ENCODE measurements at places on chromosomes 1 and 21.

DNA sequence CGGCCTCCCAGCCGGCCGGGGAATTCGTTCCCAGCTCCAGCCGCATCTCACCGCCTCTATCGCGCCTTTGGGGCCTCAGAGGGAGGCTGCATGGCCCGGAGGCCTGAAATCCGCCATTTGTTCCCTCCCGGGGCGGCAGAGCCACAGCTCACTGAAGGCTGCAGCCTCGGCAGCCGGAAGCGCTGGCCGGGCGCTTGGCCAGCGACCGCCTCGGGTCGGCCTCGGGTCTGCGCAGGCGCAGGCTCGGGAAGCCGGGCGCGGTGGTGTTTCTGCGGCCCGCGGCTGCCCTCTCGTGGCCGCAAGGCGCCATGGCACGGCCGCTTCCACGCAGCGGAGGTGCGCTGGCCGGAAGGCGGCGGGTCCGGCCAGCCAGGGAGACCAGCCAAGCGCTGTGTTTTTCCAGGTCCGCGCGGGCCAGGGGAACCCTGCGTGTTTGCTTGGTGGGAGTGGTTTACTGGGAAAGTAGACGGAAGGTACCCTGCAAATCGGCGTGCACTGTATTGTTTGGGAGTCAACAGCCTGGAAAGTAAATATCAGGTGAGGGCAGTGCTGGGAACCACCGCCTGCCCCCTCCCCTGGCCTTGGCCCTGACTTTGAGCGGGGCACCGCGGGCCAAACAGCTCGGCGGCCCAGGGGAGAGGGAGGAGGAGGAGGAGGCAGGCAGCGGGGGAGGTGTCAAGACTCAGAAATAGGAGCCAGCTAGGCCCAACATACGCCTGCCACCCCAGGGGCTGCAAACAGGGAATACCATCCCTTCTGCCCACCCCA lies 52.7 kb upstream of the CD34 start:
- DNase-seq, result peak; percentile 41

DNA sequence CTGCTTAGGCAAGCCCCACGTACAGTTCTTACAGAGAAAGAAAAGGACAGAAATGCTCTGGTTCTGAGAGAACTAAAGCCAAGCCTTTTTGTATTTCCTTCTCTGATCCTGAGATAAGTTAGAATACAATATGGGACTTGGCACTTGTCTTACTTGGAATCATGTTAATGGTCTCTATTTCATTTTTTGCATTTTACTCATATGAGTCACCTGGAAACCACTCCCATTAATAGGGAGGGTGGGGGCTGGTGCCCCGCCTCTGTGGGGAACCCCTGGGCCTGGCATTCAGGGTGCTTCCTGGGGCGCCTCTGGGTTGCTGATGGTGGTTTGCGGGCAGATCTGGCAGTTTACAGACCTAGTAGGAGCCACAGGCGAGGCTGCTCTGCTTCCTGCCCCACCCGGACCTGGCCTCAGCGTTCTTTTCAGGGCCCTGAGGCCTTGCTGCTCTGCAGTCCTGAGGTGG lies 26.7 kb downstream of the TSPAN2 start:
- peak; percentile 88 for DNase-seq

GRCh38 chr1:88655685-88656299 lies 28.3 kb upstream of the PKN2 start:
- DNase-seq, result no peak

GRCh38 chr1:174800216-174800851 lies 199.4 kb upstream of the CACYBP start:
- DNase-seq, result no peak

- DNase-seq, result no peak
These were observed 205.6 kb downstream of the RHOU start for GRCh38 chr1:228940926-228941325.

GRCh38 chr1:1173793-1174415 lies at the start of gene TTLL10:
Gene TTLL10, plus strand, starts transcription at chr1:1173880. Its CDS starts 5,336 bp downstream, at chr1:1179216.
- peak; percentile 18 for DNase-seq

DNA sequence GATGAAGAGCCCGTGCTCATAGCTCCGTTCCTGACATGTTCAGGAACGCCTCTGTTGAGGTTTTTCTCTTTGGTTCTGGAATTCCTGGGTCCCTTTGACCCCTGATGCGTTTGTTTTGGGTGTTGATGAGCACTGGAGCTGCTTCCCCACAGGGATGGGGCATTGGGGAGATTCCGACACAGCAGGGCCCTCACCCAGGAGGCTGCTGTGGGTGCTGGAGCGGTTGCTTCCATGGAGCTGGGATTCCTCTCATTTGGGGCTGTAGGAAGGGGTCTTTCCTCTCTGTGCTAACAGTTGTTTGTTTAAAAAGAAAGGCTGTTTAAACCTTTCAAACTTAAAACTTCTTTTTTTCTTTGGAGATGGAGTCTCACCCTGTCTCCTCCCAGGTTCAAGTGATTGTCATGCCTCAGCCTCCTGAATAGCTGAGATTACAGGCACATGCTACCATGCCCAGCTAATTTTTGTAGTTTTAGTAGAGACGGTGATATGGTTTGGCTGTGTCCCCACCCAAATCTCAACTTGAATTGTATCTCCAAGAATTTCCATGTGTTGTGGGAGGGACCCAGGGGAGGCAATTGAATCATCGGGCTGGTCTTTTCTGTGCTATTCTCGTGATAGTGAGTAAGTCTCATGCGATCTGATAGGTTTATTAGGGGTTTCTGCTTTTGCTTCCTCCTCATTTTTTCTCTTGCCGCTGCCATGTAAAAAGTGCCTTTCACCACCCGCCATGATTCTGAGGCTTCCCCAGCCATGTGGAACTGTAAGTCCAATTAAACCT lies 48.9 kb downstream of the SKI start:
- no peak for DNase-seq

GRCh38 chr1:63618011-63618410 lies 24.8 kb downstream of the PGM1 start:
- DNase-seq, result no peak

DNA sequence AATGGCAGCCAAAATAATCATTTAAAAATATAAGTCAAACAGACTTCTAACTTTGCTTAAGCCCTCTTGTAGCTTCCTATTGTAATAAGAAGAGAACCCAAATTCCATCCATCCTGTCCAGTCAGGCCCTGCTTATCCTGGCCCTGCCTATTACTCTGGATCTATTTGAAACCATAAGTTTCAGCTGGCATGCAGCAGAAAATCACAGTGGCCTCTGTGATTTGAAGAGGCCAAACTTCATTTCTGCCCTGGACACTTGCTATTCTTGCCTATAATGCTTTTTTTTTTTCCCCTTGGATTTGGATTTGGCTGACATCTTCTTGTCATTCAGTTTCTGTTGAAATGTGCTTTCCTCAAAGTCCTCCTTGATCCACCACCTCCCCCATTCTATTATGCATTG lies 642.8 kb downstream of the USP25 start:
- no peak for DNase-seq

- no peak for DNase-seq
These were observed 21.9 kb upstream of the TRIM67 start for GRCh38 chr1:231139659-231140654.

GRCh38 chr1:54806931-54807611 lies 5.9 kb upstream of the TTC22 start:
- DNase-seq, result peak; percentile 11

GRCh38 chr1:69475021-69475420 lies 92.7 kb upstream of the LRRC7 start:
- no peak for DNase-seq

- DNase-seq, result no peak
These were observed 146.8 kb upstream of the DMRTA2 start for GRCh38 chr1:50570066-50570468.

DNA sequence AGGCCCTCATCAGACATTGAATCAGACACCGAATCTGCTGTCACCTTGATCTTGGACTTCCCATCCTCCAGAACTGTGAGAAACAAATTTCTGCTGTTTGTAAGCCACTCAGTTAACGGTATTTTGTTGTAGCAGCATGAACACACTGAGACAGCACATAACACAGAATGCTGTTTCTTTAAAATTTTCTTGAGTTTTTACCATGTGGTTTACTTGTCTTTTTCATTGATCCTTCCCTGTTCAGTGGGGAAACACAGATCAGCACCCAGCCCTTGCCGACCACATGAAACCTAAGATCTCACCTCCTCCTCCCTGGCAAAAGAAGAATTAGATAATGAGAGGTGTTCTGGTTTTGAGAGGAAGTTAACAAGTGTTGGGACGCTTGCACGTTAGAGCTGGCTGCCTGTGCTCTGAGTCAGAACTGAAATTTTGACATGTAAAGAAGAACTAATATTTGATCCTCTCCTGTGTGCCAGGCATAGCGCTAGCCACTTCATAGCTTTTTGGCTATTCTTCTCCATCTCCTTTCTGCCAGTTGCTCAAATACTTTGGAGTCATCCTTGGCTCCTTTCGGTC lies 179.6 kb downstream of the DHRS3 start:
- DNase-seq, result peak; percentile 32

- DNase-seq, result no peak
These were observed 20.6 kb downstream of the REG4 start for GRCh38 chr1:119790451-119791198.

- no peak for DNase-seq
These were observed 11.7 kb downstream of the COL18A1 start for GRCh38 chr21:45416620-45417019.

- no peak for DNase-seq
These were observed 24.9 kb downstream of the CFAP126 start for GRCh38 chr1:161342821-161343220.

GRCh38 chr1:7470904-7471638 lies 300.0 kb upstream of the VAMP3 start:
- DNase-seq, result no peak

DNA sequence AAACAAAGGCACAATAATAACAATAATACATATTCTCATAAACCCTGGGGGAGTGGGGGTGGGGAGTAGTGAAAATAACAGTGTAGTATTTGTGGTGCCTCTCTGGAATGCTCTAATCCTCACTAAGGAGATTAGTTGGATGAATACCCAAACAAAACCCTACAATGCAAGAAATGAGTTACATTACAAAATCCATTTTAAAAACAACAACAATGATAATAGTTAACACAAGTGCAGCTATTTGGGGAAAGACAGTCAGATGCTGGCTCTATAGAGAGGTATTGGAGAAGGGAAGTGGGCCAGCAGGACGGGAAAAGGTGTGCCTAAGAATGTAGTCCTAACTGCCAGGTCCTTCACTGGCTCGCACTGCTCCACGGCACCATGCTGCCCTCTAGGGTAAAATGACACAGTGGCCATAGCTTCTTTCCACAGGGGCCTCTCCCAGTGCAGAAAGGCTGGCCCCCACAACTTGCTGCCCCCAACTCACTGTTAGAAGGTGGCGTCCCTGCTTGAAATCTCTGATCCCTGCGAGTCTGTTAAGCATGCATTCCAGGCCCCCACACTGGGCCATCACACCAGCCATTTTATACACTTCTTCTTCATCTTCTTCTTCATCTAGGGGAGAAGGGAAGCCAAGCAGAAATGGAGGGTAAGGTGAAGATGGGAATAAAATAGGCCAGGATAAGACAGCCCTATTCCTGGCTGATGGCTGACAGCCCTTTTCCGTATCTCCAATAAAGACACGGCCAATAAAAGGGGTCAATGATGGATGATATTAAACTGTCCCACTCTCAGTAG lies 113.8 kb downstream of the UBR4 start:
- no peak for DNase-seq

GRCh38 chr1:175933801-175934200 lies 190.4 kb upstream of the TNR start:
- DNase-seq, result no peak
